ENCODE measurements at places on chromosomes 4 and X.

- no peak for DNase-seq
Observed at GRCh38 chr4:168337550-168337940, 19.0 kb upstream of the DDX60 start.

DNA sequence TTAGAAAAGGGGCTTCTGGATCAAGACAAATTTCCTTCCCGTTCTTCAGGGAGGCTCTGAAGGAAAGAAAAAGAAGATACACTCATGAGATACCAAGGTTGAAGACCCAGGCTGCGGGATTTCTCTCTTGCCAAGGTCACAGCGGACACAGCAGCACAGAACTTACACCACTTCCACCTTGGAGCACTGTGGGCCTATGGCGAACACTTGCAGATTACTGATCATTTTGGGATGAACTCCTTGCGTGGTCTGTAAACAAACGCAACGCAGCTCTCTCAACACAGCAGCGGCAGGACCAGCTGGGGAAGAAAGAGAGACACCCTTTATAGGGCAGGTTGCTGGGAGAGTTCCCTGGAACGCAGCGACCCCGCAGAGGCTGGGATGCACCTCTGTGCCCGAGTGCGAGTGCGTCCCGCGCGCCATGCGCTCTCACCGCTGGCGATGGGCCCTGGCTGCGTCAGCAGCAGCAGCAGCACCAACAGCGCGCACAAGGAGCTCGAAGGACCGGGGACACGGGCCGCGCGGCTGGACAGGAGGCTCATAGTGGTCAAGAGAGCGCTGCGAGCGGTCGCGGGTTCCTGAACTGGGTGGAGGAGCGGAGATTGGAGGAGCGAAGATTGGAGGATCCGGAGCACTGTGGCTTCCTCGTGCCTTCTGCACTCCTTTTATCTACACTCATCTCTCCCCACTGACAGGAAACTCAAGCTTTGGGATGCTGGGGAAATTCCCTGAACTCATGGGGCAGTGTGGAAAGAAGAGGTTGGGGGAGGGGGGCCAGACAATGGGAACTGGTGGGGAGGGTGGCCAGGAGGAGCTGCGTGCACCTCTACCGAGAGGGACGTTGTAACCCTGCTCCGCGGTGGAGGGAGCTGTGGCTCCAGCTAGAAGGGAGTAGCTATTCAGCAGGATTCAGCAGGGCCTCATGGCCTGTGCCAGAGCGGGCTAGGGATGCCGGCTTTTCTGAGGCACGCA, at the start of gene CXCL5:
Gene CXCL5, minus strand, starts transcription at position 638 of the 972 bp plus-strand sequence. Its CDS starts 96 bp downstream, at position 542.
- no peak for DNase-seq

DNA sequence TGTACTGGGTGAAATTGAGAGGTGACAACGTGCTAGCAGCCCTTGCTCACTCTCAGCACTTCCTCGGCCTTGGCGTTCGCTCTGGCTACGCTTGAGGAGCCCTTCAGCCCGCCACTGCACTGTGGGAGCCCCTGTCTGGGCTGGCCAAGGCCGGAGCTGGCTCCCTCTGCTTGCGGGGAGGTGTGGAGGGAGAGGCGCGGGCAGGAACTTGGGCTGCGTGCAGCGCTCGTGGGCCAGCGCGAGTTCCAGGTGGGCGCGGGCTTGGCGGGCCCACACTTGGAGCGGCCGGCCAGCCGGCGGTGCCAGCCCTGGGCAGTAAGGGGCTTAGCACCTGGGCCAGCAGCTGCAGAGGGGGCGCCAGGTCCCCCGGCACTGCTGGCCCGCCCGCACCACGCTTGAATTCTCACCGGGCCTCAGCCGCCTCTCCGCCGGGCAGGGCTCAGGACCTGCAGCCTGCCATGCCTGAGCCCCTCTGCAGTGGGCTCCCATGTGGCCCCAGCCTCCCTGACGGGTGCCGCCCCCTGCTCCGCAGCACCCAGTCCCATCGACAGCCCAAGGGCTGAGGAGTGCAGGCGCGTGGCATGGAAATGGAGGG, 249.5 kb upstream of the ETNPPL start:
- DNase-seq, result no peak

- DNase-seq, result no peak
Observed at GRCh38 chrX:133815496-133815895, 169.9 kb downstream of the GPC3 start.

GRCh38 chr4:164081371-164081770, 586.9 kb downstream of the TMA16 start:
- DNase-seq, result no peak

- no peak for DNase-seq
Observed at GRCh38 chrX:71543316-71543715, 10.4 kb downstream of the OGT start.

- no peak for DNase-seq
Observed at GRCh38 chr4:169802873-169803272, 45.1 kb upstream of the HPF1 start.

- no peak for DNase-seq
Observed at GRCh38 chrX:71871367-71871766, 39.3 kb upstream of the NHSL2 start.

DNA sequence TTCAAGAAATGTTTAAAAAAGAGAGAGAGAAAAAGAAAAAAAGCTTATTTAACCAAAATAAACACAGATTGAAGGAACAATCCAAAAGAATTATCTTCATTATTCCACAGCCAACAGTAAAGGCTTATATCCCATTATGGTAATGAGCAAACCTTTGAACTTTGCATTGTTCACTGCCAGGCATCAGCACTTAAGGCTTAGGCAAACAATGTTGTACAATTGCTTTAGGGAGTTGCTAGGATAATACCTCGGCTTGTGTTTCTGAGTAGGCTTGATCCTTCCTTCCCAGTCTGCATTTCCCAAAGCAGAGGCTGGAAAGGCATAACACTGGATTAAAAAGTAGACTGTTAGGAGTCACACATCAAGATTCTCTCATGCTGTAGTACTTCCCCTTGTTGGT, 352.7 kb upstream of the IGFBP7 start:
- no peak for DNase-seq

DNA sequence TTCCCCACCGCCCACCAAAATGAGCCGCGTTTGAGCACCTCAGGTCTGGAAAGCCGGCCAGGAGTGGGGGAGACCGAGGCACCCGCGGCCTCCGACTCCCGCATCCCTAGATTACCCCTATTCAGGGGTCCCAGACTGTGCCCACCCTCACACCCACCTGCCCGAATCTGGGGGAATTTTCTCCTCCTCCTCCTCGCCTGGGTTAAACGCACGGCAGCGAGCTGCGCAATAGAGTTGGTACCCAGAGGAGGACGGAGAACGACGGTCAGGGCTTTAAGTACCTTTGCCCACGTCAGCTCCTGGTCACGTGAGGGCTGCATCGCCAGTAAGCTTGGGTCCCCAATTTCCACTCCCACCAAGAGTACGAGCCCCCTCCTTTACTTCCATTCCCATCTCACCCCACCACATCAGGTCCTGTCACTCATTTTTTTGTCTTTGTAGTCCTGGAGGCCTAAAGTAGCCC, at the start of gene ARMCX2:
Gene ARMCX2, minus strand, starts transcription at position 250 of the 463 bp plus-strand sequence. CDS start 2,262 bp downstream, outside the sequence.
- no peak for DNase-seq

- DNase-seq, result no peak
Observed at GRCh38 chr4:6693231-6694176, at the start of gene S100P. Gene S100P, plus strand, starts transcription at chr4:6693878. Its CDS starts 55 bp downstream, at chr4:6693933.

DNA sequence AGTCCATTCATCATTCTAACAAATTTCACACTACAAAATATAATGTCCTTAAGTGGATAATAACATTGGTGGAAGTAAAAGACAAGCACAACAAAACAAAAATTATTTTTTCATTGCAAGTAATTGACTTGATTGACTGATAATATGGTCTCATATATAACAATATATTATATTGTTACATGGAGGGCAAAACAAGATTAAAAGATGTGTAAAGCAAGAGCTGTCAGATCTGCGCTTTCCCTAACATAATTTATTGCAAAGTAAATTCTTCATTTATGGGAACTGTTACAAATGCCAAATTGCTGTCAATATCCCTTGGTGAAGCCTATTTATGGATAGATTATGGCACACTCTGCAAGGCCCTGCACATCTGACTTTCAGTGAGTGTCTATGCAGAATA, 233.6 kb downstream of the PCDH7 start:
- DNase-seq, result no peak

DNA sequence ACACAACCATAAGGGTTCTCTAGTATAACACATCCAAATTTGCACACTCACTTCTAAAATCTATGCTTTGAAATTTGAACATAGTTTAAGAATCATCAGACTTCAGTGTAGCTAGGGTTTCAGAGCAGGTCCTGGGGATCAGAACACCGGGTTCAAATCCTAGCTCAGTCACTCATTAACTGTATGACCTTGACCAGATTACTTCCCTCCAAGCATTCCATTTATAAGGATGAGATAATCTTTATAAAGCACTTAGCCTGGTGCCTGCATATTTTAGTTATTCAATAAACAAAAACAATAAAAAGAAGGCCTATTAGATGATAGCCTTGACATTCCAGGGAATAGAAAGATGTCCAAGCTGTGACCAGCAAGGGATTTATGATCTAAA, 4.8 kb upstream of the STBD1 start:
- no peak for DNase-seq

- peak; percentile 67 for DNase-seq
Observed at GRCh38 chrX:119698845-119699244, 5.9 kb upstream of the SEPTIN6 start.

DNA sequence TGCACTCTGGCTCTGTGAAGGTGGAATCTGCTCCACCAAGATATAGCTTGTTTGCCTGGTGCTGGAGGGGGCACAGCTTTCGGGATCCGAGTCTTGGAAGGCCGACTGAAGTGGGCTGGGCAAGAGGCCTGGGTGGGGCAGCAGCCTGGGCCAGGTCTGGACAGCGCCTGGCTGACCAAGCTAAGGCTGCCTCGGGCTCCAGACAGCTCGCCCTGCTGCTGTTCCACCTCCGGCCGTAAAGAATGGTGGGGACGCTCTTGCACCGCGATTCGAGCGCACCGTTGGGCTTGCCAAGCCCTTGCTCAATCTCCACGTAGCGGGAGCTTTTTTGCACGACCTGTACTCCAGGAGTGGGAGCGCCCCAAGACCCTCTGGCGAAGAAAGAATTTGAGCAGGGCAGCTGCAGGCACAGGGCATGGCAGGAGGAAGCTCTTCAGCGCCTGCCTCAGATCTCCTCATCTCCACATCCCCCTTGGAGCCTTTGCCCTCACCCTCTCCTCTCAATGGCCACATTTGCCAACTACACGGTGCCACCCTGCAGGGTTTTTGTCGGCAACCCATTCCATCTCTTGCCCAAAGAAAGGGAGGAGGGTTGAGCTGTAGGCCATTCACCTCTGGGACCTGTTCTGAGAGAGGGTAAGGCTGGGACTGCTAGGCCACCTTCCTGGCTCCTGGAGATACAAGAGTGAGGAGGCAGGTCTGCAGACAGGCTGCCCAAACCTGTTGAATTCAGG, 18.9 kb downstream of the CNGA2 start:
- DNase-seq, result no peak

GRCh38 chr4:84614891-84615290, 32.0 kb downstream of the CDS1 start:
- DNase-seq, result no peak

GRCh38 chr4:164428561-164428960, 325.4 kb upstream of the SMIM31 start:
- DNase-seq, result no peak

DNA sequence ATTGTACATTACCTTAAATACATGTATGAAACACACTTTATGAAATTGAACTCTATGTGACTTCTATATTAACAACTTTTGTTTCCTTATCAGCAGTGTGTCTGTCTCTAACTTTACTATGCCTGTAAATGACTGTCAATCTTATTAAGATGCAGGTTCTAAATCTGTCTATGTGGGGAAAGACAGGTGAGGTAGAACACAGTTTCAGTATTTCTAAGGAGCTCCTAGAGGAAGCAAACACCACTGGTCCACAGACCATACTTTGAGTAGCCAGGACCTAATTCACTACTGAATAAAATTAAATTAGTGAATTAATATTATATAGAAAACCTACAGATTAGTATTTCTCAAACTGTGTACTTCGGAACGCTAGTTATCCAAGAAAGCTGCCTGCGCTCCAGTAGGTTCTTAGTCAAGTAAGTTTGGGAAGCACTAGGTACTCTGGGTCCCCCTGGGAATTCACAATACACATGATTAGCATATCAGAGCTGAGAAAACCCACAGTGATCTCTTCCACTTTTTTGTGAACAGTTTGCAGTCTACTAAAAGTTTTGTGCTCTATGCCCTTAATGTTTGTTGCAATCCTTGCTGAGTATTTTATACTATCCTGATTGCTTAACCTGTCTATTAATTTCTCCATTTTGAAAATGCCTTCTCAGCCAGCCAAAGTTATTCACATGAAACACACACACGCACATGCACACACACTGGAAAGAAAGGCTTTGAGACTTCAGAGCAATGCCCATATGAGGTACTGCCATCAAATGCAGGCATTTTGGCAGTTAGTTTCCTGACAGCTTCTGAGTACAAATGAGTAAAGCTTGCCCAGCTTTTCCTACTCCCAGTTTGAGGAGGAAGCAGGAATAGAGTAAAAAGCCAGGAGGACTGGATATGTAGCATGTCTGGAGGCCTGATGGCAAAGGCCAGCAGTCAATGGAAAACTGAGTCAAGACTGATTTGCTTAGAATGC, 133.6 kb upstream of the CPEB2 start:
- DNase-seq, result no peak

DNA sequence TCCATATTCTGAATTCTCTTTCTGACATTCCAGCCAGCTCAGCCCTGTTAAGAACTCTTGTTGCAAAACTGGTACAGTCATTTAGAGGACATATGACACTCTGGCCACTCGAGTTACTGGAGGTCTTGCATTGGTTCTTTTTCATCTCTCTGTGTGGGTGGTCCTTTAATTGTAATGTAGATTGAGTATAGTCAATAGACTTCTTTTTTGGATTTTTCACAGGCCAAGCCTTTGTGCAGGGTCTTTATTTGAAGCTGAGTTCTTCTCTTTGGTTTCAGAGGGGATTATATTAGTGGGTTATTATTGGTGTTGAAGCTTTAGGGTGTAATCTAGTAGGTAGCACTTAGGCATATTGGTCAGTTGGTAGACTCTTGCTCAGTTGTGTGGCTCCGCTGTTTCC, 118.0 kb upstream of the GIMD1 start:
- DNase-seq, result no peak

GRCh38 chr4:78621395-78621794, 69.8 kb downstream of the ANXA3 start:
- no peak for DNase-seq

GRCh38 chr4:106080376-106080775, 185.1 kb downstream of the NPNT start:
- DNase-seq, result no peak
